Kasumi-1 (cell line): ENCODE measurements at places on chromosomes 7 and 10.

DNA sequence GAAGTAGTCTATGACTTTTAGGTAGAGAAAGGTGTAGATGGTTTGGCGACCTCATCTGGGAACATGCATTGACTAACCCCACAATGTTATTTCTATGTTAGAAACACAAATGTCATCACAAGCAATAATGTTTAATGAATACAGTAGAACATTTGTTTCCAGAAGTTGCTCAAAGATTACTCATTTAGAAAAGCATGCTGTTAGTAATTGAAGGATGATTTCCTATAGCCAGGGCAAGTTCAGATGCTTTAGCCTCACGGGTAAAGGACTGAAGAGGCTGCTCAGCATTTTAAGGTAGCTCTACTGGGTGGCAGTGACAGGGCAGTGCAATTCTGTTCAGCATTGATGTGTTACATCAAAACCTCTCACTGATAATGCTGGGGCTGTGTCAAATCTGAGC, 199.3 kb upstream of the FZD1 start:
- DNase-seq, result no peak

DNA sequence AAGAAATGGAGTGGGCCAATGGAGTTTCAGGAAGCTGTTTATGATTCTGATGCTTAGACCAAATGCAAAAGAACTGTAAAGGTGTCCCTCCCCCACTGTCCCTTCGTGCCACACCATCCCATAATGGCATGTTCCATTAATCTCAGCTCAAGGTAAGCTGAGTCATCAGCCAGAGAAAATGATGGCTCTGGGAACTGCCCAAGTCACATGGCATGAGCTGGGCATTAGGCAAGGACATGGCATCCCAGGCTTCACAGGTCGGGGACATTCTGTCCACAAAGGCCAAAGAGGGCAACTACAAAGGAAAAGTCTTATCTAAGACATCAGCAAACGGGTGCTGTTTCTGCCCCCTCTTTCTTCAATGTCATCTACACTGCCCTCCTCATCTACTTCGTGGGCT, 44.9 kb downstream of the DLG5 start:
- DNase-seq, result no peak

- no peak for DNase-seq
Observed at GRCh38 chr7:47045207-47046051, 536.5 kb downstream of the TNS3 start.

DNA sequence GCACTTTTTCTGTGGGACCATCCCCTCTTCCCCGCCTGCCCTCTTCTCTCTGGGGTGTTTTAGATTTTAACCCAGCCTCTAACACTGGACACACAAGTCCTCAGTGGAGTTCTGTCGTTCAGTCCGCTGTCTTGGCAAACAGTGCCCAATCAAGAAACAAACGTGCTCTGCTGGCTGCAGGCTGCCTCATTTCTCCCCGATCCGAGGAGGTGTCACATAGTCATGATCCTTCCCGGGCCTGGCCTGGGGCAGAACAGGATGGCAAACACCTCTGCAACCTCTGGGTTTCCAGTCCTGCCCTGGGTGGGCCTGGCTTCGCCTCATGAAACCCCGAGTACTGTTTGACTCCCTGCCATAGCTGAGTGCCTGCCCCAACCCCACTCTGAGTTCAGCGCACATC, 110.9 kb upstream of the INSYN2A start:
- no peak for DNase-seq

- DNase-seq, result no peak
Observed at GRCh38 chr10:76106611-76107010, 675.2 kb downstream of the LRMDA start.

- no peak for DNase-seq
Observed at GRCh38 chr7:150409300-150410030, 30.3 kb downstream of the ZNF775 start.

- DNase-seq, result no peak
Observed at GRCh38 chr10:122089311-122090017, 100.5 kb downstream of the TACC2 start.

DNA sequence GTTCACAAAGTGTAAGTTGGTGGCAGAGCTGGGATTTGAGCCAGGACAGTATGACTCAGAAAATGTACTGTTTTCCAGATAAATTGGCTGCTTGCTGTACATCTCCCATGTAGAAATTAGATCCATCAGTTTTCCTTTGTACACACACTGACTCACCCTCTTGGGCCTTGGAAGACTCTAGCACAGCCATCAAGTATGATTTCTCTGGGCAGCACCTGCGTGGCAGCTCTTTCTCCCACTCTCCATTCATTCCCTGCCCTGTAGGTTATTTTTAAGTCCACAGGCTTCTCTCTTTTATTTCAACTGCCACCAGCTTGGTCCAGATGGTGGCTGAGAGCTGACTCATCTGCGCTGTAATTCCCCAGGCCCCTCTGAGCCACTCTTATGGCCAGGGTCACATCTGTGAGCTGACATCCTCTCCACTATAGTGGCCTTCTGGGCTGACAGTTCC, 28.3 kb upstream of the SDK1 start:
- DNase-seq, result no peak

DNA sequence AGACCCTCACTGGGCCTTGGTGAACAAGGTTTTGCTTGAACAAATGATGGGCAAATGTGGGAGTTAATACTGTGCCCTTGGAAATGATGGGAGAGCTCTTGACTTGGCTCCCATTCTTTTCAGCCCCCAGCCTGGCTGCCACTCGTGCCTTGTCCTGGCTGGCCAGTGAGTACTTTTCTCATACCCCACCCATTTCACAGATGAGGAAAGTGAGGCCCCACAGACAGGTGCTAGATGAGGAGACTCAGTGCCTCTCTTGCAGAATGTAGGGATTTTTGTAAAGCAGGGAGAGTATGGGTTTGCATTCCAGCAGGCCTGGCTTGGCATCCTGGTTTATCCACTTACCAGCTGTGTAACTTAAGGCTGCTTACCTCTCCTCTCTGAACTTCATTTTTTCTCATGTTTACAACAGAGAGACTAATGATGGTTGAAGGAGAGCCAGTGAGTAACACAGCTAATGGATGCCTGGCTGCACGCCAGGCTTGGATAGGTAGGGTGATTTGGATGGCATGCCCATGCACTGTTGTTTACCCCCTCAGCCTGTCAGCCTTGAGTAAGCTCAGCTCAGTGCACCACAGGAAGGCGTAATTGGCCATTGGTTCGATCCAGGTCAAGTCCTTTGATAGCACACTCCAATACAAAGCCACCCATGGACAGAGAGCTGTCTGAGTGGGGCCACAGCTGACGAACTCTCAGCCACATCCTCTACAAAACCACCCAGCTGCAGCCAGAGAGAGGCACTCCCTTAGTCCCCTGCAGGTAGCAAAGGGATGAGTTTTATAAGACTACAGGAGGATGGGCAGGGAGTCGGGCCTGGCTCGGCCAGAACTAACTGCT, 436.8 kb downstream of the RPS24 start:
- no peak for DNase-seq

GRCh38 chr10:11617233-11617632, 5.8 kb upstream of the USP6NL start:
- DNase-seq, result no peak

- DNase-seq, result no peak
Observed at GRCh38 chr7:46741938-46742540, 821.0 kb upstream of the IGFBP3 start.

GRCh38 chr7:33497051-33497450, 367.7 kb downstream of the BBS9 start:
- DNase-seq, result no peak

DNA sequence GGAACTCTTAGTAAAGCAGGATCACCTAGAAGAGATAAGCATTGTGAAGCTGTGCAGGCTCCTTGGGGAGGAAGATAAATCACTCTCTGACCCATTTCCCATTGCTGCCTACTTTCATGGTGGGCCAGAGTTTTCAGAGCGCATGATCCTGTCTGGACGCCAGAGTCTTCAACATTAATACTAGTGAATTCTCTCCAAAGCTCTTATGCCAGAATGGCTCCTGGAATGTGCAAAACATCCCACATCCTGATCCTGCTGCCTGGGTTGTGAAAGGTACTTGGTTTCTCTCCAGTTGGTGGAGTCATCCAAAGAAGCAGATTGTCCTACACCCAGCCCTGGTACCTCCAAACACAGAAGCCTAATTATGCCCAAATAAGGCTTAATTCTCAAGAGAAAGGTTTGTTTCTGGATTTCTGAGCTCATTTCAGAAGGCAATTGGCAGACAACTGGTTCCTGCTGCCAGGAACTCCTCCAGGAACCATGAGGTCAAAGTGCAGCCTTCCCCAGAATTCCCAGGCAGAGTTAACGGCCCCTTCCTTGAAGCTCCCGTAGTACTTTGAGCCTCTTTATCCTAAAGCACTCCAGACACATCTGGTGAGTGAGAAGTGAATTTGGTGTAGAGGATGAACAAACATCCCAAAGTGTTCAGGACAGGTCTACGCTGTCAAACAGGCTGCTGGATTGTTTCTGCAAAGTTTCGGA, 495.2 kb downstream of the PLXNA4 start:
- no peak for DNase-seq

DNA sequence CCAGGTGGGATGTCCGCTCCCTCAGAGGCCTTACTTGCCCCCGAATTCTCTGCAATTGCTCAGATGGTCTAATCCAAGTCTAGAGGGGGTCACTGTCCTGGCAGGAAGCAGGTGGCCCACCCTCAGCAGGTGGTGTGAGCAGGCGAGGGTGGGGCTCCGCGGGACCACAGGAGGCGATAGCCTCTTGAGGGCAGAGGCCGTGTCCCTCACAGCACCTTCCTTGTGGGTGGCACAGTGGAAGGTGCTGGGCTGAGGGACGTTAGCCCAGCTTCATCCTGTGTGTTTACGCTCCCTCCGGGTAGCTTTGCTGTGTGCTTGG, 38.3 kb upstream of the INPP5A start:
- DNase-seq, result no peak

- DNase-seq, result no peak
Observed at GRCh38 chr7:121313220-121313792, 15.5 kb upstream of the WNT16 start.

DNA sequence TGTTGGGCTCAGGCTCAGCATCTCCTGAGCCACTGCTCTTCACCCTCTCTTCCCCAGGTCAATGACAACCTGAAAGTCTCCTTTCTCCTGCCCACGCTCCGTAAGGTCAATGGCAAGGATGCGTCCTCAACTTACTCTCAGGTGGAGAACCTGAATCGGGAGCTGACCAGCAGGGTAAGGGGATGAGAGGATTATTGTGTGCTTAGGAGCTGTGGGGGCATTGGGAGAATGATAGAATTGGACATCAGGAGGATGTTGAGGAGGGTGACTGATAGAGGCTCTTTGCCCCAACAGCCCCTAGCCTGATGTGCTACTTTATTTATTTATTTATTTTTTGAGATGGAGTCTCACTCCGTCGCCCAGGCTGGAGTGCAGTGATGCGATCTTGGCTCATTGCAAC, 1.3 kb downstream of the LRWD1 start:
- DNase-seq, result no peak

DNA sequence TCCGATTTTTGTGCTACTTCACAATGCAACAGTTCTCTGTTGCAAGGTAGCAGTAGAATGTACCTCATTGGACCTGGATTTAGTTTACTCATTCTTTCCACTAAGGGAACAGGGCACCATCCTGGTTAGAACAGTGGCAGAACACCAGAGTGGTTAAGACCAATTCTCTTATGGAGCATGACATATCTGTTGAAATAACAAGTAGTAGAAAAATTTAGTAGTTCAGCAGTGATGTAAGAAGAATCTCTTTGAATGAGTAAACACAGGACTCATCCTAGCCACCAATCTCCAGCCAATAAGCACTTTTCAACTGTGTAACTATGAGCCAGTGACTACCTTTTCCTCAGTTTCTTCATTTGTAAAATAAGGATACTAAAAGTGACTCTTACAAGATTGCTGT, 2.4 kb downstream of the ANKRD22 start:
- no peak for DNase-seq

GRCh38 chr7:95473276-95473985, 12.3 kb upstream of the ASB4 start:
- no peak for DNase-seq

GRCh38 chr7:54831046-54831643, 72.1 kb upstream of the SEC61G start:
- DNase-seq, result no peak

- DNase-seq, result no peak
Observed at GRCh38 chr10:61110188-61110844, 166.3 kb upstream of the RHOBTB1 start.

GRCh38 chr10:79084012-79084971, 15.5 kb downstream of the ZMIZ1 start:
- peak; percentile 95 for DNase-seq

DNA sequence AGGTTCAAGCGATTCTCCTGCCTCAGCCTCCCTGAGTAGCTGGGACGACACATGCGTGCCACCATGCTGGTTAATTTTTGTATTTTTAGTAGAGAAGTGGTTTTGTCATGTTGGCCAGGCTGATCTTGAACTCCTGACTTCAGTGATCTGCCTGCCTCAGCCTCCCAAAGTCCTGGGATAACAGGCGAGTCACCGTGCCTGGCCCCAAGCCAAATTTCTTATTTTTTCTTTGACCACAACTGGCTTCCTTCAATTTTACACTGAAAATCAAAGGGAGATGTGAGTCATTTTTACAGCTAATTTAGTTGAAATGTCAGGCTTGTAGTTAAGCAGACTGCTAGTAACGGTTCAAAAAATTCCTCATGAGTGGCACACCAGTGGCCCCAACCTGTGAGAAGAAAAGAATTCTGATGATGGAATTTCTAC, 7.8 kb downstream of the RNF216 start:
- DNase-seq, result peak; percentile 8

DNA sequence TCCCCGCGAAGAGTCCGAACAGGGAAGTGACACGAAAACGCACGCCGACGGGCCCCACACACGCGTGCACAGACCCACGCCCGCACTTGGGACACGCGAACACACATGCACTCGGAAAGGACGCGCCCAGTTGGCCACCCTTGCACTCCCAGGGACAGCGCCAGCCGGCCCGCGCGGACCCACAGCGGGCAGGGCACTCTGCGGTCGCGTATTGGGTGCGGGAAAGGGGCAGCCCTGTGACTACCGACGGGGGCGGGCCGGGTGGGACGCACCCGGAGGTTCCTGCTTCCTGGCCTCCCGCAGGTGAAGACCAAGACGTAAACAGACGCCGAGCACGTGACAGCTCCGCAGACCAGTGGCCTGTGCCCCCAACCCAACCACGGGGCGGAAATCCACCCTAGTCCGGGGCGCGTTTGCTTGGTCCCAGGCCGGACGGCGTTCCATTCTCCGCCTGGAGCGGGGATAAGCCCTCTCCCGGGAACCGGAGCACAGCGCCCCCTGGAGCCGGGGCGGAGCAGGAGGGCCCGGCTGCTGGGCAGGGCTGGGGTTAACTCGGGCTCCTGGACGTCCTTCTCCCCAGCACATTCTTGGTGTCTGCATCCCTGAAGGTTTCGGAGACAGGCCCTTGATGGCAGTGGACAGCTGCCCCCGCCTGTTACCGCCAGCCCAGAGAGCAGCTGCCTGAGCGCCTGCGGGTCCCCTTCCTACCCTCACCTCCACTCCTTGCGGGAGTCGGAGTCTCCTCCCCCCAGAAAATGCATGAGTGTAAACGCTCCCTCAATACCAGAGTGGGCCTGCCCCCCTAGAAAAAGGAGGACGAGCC, 2.0 kb upstream of the LZTS2 start:
- DNase-seq, result peak; percentile 83
